Activated naive CD4-positive, alpha-beta T cell treated with anti-CD3 and anti-CD28 coated beads, Interleukin-2, amount 10 ng/mL, durations not matched to agents 7 days and 5 days (primary cell): ENCODE measurements at places on chromosomes 13 and 19.

- peaks cover 6% of the 10 kb centered on the region for H3K27me3 ChIP-seq
- peak; percentile 66 for DNase-seq
- no peaks in the 10 kb centered on the region for H3K36me3 ChIP-seq
- no peak overlapping the region for H3K4me3 ChIP-seq
- no peaks in the 10 kb centered on the region for H3K4me1 ChIP-seq
Measured at GRCh38 chr13:100721885-100722512, 47.4 kb upstream of the TMTC4 start.

DNA sequence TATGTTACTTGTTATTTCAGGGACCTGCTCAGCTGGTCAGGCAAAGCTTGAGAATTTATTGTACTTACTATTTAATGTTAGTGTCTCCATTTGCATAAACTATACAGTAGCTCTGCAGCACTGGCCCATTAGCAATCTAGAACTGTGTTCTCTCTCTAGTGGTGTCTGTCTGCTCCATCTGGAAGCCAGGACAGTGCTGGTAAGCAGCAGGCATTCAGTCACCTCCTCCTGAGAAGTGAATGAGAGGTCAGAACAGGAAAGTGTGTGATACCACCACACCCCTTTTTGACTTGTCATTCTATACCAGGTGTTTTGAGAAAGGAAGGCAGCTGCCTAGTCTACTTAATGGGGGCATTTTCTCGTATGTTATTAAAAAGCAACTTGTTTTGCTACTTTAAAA lies 3.9 kb downstream of the COG3 start:
- no peaks in the 10 kb centered on the region for H3K27me3 ChIP-seq
- no peak overlapping the region for H3K27ac ChIP-seq
- no peak overlapping the region for H3K4me3 ChIP-seq

DNA sequence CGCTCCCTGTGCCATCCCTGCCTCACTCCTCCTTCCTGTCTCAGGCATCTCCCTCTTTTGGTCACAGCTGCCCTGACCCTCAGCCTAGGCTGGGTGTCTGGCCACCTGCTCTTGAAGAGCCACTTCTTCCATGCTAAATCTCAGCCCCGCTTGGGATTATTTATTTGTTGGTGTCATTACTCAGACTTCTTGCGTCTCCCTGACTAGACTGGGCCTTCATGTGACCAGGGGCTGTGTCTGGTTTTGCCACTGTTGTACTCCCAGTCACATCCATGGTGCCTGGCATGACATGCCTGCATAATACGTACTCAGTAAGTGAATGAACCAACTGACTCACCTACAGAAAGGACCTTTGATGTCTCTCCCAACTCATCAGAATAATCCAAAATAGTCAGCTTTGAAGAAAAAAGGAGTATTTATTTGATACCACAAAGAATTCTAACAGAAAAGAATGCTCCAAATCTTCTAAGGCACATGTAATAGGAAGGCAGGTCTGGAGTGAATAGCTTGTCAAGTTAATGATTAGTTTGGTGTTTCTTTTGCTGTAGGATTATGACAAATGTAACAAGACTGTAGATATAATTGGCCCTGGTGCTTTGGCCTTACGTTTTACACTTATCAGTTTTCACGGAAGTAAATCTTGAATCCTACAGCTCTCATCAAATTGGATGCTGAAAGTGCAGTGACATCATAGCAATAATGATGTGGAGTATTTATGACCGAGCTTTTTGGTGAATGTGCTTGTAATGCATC lies 84.0 kb downstream of the ALOX5AP start:
- no peak for DNase-seq
- H3K27me3 ChIP-seq: peaks cover 21% of the 10 kb centered on the region
- H3K36me3 ChIP-seq: no peaks in the 10 kb centered on the region
- H3K4me1 ChIP-seq: peaks cover 3% of the 10 kb centered on the region

DNA sequence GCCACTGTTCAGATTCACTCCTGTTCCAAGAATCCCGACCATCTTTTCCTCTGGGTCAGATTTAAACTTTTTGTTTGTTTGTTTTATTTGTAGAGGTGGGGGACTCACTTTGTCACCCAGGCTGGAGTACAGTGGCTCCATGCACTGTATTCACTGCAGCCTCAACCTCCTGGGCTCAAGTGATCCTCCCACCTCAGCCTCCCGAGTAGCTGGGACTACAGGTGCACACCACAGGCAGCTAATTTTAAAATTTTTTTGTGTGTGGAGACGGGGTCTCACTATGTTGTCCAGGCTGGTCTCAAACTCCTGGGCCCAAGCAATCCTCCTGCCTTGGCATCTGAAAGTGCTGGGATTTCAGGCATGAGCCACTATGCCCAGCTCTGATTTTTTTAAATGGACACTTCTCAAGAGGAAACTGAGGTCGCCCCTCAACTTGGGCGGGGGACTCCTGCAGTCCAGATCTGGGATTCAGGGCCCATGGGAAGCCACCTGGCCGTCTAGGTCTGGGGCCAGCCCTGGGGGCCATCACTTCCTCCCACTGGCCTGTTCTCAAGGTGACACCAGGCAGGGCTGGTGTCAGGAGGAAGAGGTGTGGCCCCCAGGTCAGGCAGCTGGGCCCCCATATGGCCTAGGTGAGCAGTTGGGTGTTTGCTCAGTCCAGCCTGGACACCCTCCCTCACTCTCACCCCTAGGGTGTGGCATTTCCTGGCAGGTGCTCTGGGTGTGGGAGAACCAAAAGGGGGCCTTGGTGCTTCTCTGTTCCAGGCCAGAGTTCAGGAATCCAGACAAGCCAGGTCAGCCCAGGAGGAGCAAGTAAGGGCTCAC lies 1.3 kb downstream of the B3GNT3 start:
- peaks cover 51% of the 10 kb centered on the region for H3K4me1 ChIP-seq
- H3K27me3 ChIP-seq: peaks cover 50% of the 10 kb centered on the region
- no peak for DNase-seq
- no peaks in the 10 kb centered on the region for H3K36me3 ChIP-seq

DNA sequence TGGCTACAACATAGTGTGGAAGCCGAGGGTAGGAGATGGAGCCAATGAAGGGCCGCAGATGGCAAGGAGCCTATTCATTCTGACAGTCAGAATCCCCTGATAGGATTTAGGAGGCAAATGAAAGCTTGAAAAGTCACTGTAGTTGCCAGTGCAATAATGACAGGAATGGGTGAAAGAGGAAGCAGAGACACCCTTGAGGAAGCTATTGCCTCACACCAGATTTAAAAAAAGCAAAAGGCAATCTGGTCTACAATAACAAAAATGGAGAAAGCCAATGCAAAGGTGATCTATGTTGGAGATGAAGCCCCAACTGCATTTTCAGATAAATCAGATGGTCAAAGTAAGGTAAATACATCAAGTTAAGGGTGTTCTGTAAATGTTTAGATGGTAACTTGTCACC lies 158.5 kb downstream of the TUBA3C start:
- H3K27me3 ChIP-seq: no peaks in the 10 kb centered on the region
- no peaks in the 10 kb centered on the region for H3K4me1 ChIP-seq
- no peak overlapping the region for H3K4me3 ChIP-seq
- DNase-seq: no peak

DNA sequence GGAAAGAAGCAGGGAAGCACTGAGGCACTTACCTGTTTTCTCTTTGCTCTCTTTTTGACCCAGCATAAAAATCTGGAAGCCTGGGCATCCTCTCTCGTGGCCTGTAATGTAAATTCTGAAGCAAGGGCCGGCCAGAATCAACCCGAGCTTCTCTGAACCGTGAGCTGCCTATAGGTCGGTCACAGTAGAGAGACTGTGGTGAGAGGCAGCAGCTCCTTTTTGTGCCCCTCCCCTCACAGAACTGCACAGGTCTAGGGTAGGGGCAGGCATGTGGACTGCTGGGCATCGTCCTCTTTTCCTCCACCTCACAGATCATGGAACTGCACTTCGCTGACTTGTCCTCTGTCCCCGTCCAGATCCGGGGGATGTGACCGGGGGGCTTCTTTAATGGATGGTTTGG lies 12.5 kb downstream of the FAM124A start:
- H3K4me3 ChIP-seq: no peak overlapping the region
- no peaks in the 10 kb centered on the region for H3K4me1 ChIP-seq
- H3K27me3 ChIP-seq: peaks cover 53% of the 10 kb centered on the region
- no peaks in the 10 kb centered on the region for H3K36me3 ChIP-seq

DNA sequence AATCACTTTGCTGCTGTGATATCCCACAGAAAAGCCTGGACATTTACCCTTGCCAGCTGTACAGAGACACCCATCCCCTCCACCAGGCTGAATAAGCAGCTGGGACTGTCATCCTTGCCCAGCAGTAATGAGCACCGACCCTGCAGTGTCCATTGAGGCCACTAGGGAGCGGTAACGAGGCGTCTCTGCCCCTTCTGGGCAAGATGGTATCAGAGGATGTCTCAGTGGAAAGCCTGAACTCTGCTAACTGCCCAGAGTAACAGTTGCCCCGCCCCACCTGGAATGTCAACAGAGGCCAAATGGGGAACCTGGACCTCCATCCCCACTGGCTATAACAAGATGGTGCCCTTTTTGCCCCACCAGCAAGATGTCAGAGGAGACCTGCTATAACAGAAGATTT lies 22.8 kb upstream of the CEACAM20 start:
- no peaks in the 10 kb centered on the region for H3K36me3 ChIP-seq
- peak; percentile 60 for DNase-seq
- H3K4me3 ChIP-seq: no peak overlapping the region
- H3K27ac ChIP-seq: no peak overlapping the region
